COR-L47 (cell line): ENCODE measurements at places on chromosomes 2 and 18.

- no peak for DNase-seq
Observed at GRCh38 chr18:52570975-52571374, 231.0 kb downstream of the DCC start.

DNA sequence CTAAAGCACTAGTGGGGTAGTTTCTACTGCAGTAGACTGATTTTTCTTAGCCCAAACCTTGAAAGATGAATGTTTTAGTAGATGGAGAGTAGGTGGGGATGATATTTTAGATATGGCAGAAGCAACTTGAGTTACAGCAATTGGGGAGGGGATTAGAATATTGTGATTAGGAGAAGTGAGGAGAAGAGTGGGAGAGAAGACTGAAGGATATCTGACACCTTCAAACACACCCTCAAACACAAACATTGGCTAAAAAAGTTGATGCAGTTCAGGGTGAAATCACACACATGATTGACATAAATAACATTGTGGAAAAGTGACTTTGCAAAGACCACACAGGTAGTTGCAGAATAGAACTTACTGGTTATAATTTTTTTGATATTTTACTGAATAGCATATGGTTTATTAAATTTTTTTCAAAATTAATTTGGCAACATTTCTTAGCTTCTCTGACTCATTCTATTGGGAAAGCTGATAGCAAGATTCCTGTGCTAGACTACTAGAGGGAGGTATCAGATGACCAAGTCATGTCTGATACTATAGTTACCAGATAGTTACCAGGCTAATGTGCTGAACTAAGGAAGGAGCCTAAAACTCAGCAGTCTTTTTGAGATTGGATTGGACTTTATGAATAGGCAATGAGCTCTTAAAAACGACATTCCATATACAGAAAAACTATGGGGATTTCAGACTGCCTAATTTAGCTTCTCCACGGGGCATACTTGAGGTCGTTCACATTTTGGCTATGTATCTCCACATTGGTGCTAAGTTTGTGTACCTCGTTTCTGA, 73.0 kb downstream of the ACTR3 start:
- no peak for DNase-seq

- no peak for DNase-seq
Observed at GRCh38 chr2:109513749-109514588, 99.8 kb downstream of the SEPTIN10 start.

DNA sequence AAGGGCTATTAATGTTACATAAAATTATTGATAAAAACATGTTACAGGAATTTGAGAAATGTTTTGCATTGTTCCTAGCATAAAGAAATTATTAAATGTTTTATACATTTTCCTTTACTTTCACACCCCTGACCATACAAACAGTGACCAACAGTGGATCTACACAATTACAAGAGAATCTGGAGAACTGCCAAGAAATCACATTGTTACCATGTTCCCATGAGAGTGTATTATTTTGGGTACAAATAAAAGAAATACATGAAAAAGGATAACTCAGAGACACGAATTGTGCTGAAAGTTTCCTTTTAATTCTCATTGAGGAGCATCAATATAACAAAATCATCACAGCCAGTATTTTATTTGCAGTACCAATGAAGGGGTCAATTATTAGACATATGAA, 150.1 kb downstream of the WDPCP start:
- DNase-seq: peak; percentile 79

DNA sequence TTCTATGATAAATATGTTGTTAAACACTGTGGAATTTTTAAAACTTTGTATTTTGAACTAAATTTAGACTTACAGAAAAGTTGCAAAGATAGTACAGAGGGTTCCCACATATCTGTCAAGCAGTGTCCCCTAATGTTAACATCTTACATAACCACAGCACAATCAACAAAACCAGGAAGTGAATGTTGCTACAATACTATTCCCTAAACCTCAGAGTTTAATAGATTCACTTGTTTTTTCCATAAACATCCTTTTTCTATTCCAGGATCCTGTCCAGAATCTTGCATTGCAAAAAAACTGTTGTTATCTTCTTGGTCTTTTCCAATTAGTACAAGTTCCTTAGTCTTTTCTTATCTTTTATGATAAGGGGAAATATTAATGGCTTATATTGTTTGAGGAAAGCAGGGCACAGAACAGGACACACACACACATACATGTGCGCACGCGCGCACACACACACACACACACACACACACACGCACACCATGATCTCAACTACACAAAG, 251.1 kb upstream of the TRIB2 start:
- DNase-seq: no peak

- DNase-seq: no peak
Observed at GRCh38 chr2:130765464-130765863, 10.1 kb downstream of the AMER3 start.

GRCh38 chr2:71466301-71467179, 13.2 kb downstream of the DYSF start:
- peak; percentile 42 for DNase-seq

DNA sequence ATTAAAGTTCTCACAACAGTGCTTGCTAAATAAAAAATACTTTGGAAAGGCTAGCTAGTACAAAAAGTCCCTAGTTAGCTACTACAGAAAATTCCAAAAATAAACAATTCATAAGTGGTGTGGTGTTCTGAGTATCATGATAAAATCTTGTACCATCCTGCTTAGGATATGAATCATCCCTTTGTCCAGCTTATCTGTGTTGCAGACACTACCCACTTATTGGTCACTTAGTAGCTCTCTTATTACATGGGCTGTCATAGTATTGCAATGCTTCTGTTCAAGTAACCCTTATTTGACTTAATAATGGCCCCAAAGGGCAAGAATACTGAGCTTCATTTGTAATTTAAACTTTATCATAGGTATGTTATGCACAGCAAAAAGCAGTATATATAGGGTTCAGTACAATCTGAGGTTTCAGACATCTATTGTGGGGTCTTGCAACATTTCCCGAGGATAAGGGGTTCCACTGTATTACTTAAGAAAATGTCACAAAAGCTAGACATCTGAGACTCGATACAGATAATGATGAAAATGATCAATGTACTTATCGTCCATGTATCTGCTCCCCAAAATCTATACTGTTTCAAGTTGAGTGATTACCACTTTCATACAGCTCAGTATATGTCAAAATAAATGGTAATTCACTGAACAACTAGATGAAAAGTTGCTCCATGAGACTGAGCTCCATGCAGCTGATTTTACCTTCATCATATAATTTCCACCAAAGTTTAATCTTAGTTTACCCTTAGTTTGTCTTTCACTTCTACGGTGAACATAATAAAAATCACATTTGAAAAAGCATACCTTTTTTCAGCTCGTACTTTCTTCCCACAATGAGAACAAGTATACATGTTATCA, 93.8 kb downstream of the C2orf74 start:
- no peak for DNase-seq

- no peak for DNase-seq
Observed at GRCh38 chr2:11749646-11750349, 3.4 kb downstream of the LPIN1 start.

- DNase-seq: no peak
Observed at GRCh38 chr2:48531141-48531648, 1.2 kb downstream of the STON1 start.
